ENCODE measurements at places on chromosomes 3 and 15.

DNA sequence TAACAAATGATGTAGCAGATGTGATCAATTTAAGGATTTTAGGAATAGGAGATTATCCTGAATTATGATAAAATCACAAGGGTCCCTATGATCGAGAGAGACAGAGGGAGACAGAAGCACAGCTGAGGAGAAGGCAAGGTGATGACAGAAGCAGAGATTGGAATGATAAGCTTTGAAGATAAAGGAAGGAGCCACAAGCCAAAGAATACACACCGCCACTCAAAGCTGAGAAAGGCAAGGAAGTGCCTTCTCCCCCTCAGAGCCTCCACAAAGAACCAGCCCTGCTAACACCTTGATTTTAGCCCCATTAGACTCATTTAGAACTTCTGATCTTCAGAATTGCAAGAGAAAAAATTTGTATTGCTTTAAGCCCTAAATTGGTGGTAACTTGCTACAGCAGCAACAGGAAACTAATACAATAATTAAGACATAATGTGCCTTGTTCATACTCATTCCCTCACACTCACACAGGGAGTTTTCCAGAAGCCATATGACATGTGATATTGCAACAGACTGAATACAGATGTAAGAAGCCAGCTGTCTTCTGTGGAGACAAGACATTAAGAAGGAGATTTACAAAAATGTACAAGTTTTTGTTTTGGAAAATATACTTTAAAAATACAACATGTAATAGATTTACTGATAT lies 38.2 kb downstream of the TRANK1 start:
- DNase-seq = no peak

DNA sequence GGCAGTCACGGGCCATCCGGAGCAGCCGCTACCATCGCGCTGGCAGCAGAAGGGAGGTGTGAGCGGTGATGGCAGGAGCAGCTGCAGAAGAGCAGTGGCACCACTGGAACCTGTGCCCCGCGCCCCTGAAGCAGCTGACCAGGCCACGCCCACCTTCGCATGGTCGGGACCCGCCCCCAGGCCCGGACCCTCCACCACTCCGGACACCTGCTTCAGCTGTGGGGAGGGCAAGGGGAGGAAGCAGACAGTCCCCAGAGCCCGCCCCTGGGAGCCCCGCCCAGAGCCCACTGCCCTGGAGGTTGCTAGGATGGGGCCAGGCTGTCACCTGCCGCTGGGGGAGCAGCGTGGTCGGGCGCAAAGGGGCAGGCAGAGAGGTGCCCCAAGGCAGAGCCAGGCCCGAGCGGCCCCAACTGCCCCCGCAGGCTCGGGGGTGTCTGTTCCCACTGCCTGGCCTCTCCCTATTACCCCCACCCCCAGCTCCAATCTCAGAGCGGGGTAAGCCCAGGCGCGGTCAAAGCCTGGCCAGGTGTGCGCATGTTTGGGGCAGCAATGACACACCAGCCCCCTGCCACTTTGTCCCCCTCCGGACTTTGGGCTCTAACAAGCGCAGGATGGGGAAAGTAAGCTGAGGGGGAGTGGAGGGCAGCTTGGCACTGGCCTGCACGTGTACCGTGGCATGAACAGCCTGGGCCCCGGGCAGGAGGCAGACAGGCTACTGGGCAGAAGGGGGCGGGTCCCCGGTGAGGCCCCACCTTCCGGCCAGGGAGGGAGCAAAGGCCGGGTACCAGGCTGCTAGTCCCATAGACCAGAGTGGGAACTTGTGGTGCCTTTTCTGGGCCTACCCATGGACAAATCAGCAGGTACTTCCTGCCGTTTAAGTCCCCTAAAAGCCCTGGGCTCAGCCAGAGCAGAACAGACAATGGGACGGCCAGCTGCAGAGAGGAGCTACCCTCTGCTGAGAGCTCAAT lies 8.7 kb downstream of the SPCS1 start:
- no peak for DNase-seq

GRCh38 chr3:11536132-11536935 lies 107.4 kb downstream of the VGLL4 start:
- no peak for DNase-seq

DNA sequence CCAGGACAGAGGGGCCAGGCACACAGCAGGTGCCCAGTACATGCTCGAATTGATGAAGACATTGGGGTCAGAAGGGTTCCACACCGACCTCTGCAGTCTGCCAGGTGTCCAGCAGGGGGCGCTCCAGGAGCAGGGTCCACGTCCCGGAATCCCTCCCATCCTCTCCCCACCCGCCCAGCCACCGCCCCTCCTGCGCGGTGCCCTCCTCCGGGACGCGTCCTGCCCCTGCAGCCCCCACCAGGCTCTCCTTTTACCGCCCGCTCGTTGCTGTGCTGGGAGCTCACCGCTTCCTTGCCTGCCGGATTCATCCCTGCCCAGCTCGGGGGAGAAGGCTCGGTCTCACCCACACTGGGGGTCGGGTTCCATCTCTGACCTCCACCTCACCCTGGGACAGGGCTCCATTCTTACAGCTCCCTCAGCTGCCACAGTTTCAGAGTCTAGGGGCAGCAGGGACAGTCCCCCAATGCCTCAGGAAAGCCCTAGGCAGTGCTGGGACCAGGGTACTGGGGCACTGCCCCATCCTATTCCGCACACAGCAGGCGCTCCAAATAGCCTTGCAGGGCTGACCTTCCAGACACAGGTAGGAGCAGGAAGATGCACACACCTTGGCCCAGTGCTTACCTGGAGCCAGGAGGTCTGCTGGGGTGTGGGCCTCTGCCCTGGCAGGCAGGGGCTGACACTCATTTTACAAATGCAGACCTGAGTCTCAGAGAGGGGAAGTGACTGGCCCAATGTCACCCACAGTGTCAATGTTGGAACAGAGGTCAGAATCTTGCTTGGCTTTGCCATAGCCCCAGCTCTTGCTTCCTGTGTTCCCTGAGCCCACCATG lies 31.0 kb downstream of the GRIP2 start:
- DNase-seq = peak; percentile 47

DNA sequence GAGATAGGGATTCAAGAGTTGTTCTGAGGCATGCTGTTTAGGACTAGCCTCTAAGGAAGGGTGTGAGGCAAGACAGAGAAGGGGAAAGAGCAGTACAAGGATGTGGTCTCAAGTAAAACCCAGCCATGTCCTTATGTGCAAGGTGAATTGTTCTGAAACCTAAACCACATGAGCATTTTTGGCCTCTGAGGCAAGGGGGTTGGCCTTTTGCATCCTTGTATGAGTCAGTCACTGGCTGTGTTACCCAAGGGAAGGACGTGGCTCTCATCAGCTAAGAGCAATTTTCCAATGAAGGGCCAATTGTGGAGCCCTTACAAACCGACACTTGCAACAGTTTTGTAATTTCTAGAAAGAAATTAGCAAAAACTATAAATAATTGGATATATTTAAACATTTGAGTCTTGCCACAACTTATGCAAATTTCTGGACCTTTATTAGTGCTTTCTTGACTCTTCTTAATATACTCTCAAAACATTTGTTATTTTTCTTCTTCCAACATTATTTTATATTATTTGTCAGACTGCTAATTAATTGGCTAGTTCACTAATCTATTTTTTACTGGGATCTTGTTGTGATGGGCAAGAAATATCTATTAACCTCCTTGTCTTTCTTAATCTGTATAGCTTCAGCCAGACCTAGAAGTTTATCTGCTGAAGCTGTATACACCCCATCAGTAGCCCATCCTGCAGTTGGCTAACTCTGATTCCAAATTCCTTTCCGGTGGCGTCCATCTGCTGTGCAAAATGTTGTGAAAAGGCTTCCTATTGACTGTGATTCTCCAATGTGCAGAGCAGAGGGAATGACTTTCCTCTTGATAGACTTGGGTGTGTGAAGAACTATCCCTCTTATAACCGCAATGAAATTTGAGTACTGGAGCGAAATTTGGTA lies 97.7 kb upstream of the P2RY1 start:
- DNase-seq = no peak

DNA sequence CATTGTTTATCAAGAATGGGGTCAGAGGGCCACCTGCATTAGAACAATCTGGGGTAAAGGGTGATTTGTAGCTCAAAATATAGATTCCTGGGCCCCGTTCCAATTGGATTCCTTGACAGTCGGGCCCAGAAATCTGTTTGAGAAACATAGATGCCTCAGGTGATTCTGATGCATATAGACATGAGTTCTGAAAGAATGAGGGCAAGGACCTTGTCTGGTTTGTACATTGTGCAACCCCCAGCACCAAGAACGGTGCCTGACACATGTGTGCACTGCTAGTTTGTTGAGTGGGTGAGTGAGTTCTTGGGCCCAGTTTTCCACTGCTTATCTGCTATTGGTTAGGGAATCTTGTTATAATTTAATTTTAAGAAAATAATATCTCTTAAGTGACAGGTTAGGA lies 16.6 kb downstream of the CRYBG3 start:
- no peak for DNase-seq

DNA sequence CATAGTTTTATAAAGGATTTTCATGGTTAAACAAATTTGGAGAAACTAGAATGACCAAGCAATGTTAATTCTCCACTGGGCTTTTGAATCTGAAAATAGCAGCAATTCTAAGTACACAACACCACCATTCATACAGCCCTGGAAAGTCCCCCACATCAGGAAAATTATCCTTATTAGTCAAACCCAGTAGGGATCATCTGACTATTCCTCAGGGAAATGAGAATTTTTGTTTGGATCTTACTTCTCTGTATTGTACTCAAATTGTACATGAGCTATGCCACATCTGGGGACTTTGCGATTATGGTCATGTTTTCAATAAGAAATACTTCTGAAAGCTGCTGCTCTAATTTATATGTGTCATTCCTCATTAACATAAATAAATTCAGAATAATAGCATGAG lies 46.0 kb downstream of the RARB start:
- DNase-seq = no peak

DNA sequence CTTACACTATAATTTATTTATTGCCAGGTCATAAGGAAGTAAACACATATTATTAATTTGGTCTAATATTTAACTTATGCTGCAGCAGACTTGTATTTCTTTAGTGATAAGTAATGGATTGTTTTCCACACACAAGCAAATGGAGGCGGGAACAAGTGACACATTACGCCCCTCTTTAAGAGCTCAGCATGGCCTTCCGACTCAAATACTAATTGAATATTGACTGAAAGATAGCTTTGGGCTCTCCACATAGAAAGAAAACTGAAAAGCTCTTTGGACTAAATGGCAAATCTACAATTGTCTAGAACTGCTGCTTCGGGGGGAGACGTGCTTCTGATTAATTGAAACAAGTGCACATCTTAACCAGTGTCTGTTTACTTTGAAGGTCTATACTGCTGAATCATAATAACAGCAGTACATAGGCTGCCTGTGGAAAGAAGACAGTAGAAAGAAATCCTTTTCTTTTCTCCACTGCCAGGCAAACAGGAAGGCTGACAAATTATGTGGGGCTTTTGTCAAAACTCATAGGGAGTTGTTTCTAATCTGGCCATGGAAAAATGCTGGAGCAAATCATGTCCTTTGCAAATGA lies 15.9 kb downstream of the CADPS start:
- no peak for DNase-seq

GRCh38 chr15:87563869-87564268 lies 692.7 kb downstream of the NTRK3 start:
- DNase-seq = no peak

DNA sequence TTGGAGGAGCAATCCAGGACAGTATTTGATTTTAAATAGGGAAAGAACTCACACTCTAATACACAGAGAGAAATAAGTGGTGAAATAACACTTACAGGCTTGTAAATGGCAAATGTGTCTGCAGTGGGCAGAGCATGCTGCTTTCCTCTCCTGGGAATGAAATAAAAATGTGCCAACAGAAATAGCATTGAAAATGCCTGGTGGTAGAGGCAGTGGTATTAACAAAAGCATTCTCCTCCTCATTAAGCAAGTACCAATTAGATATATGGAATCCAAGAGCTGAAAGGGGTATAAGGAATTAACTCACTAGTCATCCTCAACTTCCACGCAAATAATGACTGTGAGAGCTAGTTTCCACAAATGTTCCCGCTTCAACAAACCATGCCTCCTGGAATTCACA lies 364.1 kb upstream of the KCNMB2 start:
- DNase-seq = no peak

DNA sequence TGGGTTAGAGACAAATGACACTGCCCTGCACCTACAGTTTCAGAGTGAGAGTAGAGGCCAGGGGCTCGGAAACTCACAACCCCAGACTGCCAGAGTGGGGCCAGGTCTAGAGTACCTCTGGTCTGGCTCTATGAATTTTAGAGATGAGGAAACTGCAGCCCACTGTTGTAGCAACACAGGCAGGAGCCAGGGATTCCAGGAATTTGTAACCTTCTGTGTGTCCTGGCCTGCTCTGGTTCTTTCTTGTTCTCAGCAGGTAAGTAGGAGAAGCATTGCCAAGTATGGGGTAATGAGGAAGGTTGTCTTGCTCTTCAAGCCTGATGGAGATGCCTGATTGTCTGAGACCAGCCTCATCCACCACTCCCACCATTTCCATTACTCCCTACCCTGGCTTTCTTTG lies 221.8 kb downstream of the UACA start:
- no peak for DNase-seq

DNA sequence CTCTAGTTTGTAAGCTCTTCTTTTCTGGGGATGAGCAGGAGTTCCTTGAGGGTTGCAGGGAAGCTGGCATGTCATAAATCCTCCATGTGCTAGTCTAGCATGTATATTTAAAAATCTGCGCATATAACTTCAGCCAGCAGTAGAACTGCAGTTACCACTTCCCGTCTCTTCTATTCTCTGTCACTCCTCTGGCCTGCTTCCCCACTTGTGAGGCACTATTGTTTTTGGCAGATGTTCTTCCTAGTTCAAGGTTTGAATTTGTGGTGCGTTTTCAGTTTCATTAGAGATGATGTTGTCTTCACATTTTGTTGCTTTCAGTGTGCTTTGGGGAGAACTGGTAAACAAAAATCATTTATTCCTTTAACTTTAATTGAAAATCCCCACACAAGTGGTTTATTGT lies 169.1 kb upstream of the ZPLD1 start:
- no peak for DNase-seq

DNA sequence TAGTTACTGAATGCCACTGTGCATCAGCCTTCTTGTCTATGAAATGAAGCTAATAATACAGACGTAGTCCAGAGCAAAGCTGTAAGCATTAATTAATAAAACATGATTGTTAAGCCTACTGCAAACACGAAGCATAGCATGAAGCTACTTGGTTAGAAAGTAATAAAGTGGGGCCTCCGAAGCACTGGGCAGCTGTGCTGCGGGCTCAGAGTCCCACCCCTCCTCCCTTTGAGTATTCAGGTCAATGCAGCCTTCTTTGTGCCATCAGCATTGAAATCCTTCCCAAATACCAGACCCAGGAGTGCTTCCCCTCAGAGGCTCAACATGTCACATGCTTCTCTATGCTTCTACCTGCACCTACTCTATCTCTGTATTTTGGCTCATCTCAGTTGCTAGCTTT lies 1112.6 kb downstream of the IGSF11 start:
- DNase-seq = no peak

- no peak for DNase-seq
Measured at GRCh38 chr15:100772892-100773520, 106.6 kb upstream of the ALDH1A3 start.
